ENCODE measurements at places on chromosomes 5 and 9.
A peak's percentile ranks its signal among the peaks of the same experiment; 100 is the strongest.

- peak overlapping the region; percentile 42 for H3K4me3 ChIP-seq
- no peak for DNase-seq
- H3K36me3 ChIP-seq, result no peaks in the 10 kb centered on the region
- peaks cover 10% of the 10 kb centered on the region for H3K27me3 ChIP-seq
- H3K27ac ChIP-seq, result no peak overlapping the region
Measured at GRCh38 chr9:87337335-87338087, 160.2 kb upstream of the DAPK1 start.

DNA sequence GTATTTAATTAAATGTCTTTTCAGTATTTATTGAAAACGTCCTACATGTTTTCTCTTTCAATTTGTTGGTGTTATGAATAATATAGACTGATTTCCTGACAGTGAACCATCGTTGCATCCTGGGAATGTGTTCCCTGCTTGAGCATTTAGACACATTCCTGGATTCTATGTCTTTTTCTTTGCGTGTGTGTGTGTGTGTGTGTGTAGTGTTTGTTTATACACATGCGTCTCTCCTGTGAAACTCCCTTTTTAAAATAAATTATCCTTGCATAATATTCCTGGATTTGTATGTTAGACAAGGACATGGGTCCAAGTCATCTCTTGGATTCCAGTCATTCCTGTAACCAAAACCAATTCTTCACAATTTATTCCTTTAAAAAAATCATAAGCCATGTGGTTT lies 153.4 kb downstream of the HSPA4 start:
- no peak for DNase-seq
- no peak overlapping the region for H3K27ac ChIP-seq
- no peaks in the 10 kb centered on the region for H3K27me3 ChIP-seq
- no peaks in the 10 kb centered on the region for H3K4me1 ChIP-seq
- no peaks in the 10 kb centered on the region for H3K36me3 ChIP-seq
- no peak overlapping the region for H3K4me3 ChIP-seq

DNA sequence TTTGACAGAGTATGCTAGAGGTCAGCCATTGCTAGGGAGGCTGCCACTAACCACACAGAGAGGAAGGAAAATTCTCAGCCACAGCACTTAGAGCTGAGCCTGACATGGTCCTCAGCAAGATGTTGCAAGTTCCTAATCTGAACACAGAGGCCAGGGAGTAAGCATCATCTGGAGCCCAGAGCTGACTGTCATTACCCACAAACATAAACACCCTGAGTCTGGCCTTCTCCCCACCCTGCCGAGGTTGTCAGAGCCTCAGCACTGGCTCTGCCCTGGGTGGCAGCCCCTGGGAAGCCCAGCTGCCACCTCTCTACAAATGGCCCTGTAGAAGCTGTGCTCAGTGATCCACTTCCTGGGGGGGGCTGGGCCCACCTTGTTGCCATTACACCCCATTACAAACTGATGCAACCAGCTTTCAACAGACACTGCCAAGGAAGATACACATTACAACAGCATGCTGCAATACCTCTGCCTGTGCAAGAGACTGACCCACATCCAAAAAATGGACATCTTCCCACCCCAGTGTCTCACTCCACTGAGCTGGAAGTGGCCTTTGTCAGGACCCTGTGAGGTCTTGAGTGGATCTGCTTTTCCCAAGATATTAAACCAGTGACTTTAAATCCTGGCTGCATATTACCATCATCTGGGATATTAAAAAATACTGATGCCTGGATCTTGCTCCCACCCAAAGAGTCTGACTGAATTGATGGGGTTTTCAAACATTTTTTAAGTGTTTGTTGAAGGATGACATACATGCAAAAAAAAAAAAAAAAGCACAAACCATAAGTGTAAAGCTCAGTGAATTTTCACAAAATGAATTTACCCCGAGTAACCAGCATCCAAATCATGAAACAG lies 33.0 kb downstream of the IRF1 start:
- H3K4me3 ChIP-seq, result no peak overlapping the region
- peak; percentile 35 for DNase-seq
- peaks cover 7% of the 10 kb centered on the region for H3K36me3 ChIP-seq
- H3K27me3 ChIP-seq, result no peaks in the 10 kb centered on the region
- H3K27ac ChIP-seq, result peak overlapping the region; percentile 85

- DNase-seq, result no peak
- H3K27me3 ChIP-seq, result no peaks in the 10 kb centered on the region
- H3K4me3 ChIP-seq, result no peak overlapping the region
- H3K27ac ChIP-seq, result no peak overlapping the region
- H3K36me3 ChIP-seq, result peaks cover 12% of the 10 kb centered on the region
Measured at GRCh38 chr9:135865531-135865930, 41.8 kb downstream of the CAMSAP1 start.

DNA sequence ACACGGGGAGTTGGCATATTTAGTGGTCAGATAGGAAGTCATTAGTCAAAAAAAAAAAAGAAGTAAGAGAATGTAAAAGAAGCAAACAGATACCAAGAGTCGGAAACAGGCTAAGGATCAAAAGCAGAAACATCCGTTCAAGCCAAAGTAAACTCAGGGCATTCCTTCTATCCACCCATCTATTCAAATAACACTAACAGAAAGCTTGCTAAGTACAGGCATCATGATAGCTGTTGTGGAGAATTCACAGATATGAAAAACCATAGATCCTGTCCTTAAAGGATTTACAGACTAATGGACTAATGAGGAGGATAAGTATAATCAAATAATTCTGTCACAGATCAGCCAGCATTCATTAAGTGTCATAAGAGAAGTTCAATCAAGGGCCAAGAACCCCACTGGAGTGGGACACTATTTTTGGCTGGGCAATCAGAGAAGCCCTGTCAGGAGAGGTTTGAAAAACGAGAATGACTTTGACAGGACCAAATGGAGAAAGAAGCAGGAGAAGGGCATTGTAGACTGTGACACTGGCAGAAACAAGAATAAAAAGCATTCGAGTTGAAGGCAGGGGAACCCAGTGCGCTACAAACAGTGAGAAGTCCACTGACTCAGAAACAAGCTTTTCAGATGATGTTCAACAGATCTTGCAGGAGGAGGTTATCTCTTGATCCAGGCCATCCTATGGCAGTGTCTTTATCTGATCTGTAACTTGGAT lies 154.2 kb upstream of the TSLP start:
- no peak overlapping the region for H3K4me3 ChIP-seq
- H3K27me3 ChIP-seq, result no peaks in the 10 kb centered on the region
- no peak for DNase-seq
- peak overlapping the region; percentile 6 for H3K27ac ChIP-seq
- H3K4me1 ChIP-seq, result no peaks in the 10 kb centered on the region
- no peaks in the 10 kb centered on the region for H3K36me3 ChIP-seq

- H3K27ac ChIP-seq, result no peak overlapping the region
- no peaks in the 10 kb centered on the region for H3K36me3 ChIP-seq
- DNase-seq, result peak; percentile 12
- no peaks in the 10 kb centered on the region for H3K4me1 ChIP-seq
Measured at GRCh38 chr9:108811944-108812343, 43.8 kb downstream of the ACTL7B start.

DNA sequence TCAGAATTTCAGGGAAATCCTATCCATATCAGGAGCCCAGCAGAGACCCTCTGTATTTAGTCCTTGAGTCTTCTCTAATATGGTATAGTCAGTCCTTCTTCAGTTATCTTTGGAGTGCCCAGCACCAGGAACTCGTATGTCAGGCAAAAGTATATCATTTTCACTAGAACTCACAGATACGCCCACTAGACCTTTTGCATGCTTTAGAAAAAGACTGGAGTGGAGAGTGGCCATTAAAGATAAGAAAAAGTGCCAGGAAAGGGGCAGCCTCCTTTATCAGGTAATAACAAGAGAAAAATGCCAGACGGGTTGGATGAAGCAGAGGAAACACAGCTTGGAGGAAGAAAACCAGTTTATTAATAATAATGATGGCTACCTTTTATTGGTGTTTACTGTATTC lies 63.5 kb downstream of the GPR21 start:
- H3K36me3 ChIP-seq, result peaks cover 95% of the 10 kb centered on the region
- H3K4me3 ChIP-seq, result no peak overlapping the region
- no peak for DNase-seq
- no peaks in the 10 kb centered on the region for H3K4me1 ChIP-seq
- H3K27me3 ChIP-seq, result no peaks in the 10 kb centered on the region

- no peaks in the 10 kb centered on the region for H3K27me3 ChIP-seq
- H3K4me3 ChIP-seq, result no peak overlapping the region
- no peak overlapping the region for H3K27ac ChIP-seq
- DNase-seq, result no peak
- H3K36me3 ChIP-seq, result no peaks in the 10 kb centered on the region
Measured at GRCh38 chr5:43561356-43561755, 4.5 kb upstream of the PAIP1 start.

DNA sequence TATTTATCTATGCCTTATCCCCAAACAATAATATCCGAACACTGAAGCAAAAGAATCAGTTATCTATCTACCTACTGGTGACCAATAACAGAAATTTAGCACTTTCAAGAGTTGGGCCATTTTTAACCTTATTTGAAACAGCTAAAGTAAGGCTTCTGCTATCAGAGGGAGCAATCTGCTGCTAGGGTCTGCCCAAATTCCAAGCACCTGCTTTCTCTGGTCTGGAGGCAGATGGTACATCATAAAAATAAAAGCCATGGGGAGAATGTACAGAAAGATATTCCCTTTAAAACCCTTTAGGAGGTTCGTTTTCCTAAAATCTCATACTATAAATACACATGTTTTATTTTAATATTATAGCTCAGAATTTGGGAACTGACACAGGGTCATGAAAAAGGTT lies 37.7 kb upstream of the ARSB start:
- no peak overlapping the region for H3K4me3 ChIP-seq
- H3K27me3 ChIP-seq, result no peaks in the 10 kb centered on the region
- H3K4me1 ChIP-seq, result peaks cover 28% of the 10 kb centered on the region
- no peak overlapping the region for H3K27ac ChIP-seq
- no peaks in the 10 kb centered on the region for H3K36me3 ChIP-seq

All from stomach (tissue), 19 donors.